Dermis microvascular lymphatic vessel endothelial cell (primary cell): ENCODE measurements at places on chromosomes 2 and 18.

DNA sequence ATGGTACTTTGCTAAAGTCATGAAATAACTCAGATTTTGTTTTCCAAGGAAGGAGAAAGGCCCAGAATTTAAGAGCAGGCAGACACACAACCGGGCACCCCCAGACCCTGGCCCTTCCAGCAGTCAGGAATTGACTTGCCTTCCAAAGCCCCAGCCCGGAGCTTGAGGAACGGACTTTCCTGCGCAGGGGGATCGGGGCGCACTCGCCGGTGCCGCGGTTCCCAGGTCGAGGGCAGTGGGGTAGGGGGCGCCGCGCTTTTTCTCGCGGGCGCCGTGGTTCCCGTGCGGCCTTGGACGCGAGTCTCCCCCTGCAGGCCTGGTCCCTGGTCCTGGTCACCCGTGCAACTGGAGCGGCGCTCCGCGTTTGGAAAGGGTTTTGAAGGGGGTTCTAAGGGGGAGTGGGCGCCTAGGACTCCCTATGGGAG lies 1.2 kb downstream of the ZNF236 start:
- no peak for DNase-seq

DNA sequence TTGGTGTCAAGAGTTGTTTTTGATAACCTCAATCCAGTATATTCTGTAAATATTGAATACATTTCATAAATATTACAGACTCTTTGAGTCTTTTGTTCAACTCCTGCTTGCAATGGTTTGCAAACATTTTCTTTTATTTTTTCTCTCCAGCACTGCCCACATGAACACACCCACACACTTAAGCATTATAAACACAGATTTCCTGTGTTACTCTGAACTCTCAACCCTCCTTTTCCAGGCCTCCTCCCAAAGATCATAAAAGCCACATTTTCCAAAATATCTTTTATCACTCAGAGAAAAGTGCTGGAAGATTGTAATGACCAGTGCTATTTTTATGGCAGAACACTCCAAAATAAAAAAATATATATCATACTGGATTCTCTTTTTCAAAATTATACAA lies 20.5 kb downstream of the ARHGAP25 start:
- no peak for DNase-seq

DNA sequence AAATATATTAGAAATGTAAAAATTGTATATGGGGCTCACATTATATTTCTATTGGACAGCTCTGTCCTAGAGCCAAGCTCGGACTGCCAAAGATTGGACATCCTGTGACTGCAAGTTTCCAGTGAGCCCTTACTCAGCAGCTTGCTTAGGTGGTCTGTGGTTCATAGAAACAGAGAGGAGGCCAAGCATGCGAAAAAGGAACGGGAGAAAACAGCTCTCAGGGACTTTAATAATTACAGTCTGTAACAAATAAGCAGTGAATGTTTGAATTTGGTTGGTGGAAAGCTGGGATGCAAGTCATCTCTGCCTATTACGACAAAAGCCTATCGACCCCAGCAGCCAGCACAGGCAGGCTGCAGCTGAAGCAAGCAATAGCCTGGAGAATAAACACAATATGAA lies 35.6 kb downstream of the WIPF1 start:
- DNase-seq: no peak

DNA sequence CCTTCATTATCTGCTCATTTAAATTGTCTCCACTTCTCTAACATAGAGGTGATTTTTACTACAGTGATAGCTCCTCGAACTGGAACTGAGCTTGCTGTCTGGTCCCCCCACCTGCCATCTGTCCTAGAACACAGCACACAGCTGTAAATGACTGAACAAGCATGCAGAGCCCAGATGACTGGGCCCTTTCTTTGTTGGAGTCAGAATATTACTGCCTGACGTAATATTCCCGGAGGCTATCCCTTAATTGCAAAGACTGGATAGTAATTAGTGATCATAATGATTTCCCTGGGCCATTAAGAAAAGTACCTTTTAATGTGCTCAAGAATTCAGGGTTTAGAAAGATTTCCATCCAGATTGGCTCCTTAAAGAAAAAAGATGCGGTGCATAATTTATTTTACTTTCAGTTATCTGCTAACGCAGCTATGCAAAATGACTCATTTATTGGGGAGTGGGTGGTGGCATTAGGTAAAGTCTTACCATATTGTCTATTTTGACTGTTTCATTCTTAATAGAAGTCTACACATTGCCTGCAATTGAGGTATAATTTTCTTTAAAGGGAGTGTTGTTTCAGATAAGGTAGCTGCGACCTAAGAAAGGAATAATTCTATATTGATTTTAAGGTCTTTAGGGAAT lies 84.4 kb downstream of the MAP4K4 start:
- no peak for DNase-seq

- DNase-seq: peak; percentile 68
Measured at GRCh38 chr18:76565238-76566173, 70.5 kb upstream of the ZNF516 start.

GRCh38 chr18:45498287-45498658 lies 117.0 kb upstream of the SLC14A2 start:
- no peak for DNase-seq

DNA sequence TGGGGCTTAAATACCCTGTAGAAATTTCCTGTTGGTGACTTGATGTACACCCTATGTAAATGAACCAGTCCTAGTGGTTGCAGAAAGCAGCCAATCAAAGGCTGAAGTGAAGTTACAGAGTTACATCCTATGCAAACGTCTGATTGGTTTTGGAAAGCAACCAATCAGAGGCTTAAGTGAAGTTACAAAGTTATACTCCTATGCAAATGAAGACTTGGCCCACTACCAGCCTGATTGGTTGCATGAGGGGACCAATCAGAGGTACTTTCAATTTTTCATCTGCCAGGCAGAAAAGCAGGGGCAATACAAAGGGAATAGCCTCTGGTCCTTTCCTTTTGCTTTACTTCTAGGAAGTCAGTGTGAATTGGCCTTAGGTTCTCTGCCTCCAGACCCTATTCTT lies 13.6 kb upstream of the ZNF397 start:
- no peak for DNase-seq

DNA sequence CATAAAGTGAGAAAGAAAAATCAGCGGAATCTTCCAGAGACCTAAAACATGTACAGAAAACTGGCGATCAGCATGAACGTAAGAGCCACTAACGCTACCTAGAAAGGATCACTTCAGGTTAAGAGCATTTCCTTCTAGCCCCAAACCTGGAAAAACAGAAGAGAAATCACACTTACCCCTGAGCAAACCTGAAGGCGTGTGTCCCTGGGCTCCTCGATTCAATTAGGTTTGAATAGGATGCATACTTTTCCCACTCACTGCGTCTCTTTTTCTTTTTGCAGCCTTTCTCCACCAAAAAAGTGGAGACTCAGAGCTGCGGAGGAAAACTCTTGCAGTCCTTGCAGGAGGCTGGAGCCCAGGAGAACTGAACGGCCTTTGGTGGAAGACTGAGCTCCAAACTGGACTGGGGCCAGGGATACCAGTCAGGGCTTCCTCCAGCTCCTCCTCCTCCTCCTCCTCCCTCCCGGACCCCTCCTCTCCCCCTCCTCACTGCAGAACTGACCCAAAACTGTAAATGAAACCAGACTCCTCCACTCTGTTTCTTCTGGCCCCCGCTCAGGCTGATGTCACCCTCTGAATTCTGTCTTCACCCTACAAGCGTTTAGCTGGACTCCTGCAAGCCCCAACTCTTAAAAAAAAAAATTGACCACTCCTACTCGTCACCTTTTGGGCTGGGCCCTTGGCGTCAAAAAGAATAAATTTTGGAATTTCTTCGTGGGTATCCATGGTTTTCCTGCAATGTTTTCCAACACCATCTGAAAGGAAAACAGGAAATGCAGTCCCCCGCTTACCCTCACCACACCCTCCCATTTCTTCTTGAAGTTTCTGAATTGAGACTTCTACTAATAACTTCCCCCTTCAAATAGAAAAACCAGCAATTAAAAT lies at the start of gene COL6A3:
TSS of gene COL6A3 (minus strand) at position 388 of the 885 bp plus-strand sequence. CDS start 17,347 bp downstream, outside the sequence.
- DNase-seq: no peak

DNA sequence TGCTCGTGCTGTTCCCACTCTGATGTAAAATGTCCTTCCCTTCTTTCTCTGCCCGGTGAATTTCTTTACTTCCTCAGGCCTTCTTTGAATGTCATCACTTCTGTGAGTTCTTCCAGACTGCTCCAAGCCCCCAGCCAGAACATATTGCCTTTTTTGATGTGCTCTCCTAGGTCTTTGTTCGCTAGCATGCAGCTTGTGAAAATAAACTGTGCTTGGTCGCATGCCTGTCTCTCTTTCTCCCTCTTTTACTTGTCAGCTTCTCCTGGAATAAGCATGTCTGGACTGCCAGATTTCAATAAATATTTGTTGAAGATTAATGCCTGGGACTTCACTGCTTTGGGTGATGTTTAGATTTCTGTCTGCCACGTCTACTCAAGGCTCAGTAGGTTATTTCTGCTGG lies 82.7 kb upstream of the ARHGAP28 start:
- DNase-seq: no peak

DNA sequence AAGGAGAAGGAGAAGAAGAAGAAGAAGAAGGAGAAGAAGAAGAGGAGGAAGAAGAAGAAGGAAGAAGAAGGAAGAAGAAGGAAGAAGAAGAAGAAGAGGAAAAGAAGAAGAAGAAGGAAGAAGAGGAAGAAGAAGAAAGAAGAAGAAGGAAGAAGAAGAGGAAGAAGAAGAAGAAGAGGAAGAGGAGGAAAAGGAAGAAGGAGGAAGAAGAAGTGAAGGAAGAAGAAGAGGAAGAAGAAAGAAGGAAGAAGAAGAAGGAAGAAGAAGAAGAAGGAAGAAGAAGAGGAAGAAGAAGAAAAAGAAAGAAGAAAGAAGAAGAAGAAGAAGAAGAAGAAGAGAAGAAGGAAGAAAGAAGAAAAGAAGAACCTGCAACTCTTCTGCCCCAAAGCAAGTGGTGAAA lies 942.0 kb downstream of the DPP10 start:
- DNase-seq: no peak

DNA sequence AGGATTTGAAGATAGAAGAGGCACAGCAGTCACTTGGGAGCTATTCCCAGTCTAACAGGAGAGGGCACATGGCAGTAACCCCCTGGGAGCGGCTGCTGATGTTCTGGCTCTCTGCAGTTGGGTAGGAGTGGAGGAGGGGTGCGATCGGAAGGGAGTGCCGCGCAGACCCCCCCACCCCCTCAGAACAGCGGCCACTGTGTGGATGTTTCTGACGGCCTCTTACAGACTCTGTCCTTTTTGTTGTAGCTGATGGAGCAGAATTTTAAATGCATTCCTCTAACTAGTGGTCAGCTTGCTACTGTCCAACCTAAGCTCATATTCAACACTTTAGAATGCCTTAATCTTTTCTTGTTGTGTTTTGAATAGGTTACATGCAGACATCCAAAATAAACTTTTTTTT lies 127.9 kb downstream of the AGAP1 start:
- DNase-seq: no peak

DNA sequence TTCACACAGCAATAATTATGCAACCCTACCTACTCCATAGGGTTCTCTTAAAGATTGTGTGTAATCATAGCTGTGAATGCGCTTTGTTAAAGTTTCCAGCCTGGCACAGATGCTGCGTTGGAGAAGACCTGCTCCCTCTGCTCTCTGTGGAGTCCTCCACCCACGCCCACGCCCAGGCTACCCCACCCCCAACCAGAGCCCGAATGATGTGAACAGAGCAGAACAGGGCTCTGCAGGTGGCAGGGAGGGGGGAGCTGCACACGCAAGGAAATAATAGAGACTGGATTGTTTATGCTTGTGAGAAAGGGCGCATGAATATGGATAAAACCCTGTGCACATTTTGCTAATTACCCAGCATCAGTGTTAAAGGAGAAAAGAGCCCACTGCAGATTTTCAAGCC lies 447.5 kb downstream of the BCL11A start:
- DNase-seq: no peak

GRCh38 chr2:120939595-120940318 lies 204.1 kb downstream of the GLI2 start:
- DNase-seq: no peak

GRCh38 chr2:210113614-210114235 lies 57.5 kb downstream of the KANSL1L start:
- DNase-seq: no peak

GRCh38 chr18:59562751-59563150 lies 134.5 kb downstream of the CCBE1 start:
- DNase-seq: no peak

DNA sequence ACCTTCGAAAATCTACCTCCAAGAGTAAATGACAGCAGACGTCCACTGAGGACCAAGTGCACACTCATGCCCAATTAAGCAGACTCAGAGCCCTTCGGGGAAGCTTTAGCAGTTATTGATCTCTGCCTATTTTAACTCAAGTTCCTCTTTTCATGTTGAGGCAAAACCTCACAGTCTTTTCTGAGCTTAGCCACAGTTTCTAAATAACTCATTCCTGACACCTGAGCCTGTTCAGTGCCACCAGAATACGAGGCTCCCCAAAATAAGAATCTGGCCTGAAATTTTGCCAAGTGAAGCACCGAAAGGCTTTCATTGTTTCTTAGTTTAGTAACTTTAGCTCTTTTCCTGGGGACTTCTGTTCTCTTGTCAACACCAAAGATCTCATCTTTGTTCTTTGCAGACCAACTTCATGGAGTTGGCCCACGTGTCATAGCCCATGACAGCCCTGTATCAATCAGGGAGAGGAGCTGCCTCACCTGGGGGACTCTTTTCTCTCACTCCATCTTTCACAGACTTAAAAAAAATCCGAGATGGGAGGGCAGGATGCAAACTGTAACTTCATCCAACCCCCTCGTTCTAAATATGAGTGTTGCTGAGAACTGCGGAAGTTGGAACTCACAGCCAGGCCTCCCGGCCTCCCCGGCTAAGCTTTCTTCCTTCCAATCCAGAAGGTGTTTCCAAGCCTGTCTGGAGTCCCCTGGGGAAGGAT lies 22.2 kb downstream of the INPP5D start:
- DNase-seq: no peak

DNA sequence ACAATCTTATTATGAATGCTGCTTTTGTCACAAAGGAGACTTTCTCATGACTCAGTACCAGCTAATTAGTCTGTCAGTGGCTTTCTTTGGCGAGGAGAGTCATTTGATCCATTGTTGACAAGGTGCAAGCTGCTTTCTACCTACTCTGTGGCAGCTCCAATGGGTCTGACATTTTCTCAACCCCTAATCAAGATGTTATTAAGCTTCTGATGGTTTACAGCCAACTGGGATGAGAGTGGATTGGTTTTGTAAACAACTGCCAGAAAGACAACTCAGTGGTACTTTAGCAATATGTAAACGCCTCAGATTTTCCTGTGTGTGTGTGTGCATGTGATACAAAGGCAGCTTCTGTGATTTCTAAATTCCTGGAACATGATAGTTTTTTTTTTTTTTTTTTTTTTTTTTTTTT lies 8.2 kb upstream of the CLIP4 start:
- no peak for DNase-seq

- DNase-seq: no peak
Measured at GRCh38 chr2:16096962-16097361, 156.6 kb downstream of the MYCN start.

- no peak for DNase-seq
Measured at GRCh38 chr2:42854207-42854818, 61.9 kb upstream of the HAAO start.

DNA sequence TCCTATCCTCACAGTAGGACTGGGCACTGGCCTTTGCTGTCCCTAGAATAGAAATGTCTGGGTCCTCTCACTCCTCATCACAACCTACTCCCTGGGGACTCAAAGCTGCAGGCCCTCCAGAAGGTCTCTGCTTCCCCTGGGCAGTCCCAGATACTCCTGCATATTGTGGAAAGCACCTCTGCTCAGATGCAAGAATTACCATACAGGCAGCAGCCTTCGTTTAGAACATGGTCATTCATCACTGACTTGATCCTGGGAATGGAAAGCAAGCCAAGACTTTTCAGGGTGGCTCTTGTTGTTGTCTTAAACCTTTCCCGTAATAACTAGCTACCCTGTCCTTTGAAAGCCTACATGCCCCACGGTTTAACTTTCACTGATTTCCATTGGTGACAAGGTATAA lies 53.1 kb upstream of the NPAS2 start:
- peak; percentile 11 for DNase-seq
